ENCODE measurements at places on chromosomes 11 and 22.

DNA sequence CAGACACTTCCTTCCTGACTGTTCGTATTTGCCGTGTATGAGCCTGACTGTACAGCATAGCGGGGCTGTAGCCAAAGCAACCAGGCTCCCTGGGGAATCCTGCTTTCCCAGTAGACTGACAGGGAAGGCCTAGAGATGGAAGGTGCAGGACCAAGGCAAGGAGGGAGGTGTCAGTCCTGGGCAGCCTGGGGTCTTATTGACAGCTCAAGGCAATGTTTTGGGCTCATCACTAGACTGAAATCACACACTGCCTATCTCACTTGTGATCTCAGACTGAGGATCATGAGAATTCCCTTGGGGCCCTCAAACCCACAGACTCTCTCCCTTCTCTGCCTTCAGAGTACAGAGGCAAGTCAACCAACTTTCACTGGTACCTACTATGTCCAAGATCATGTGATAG, 346.8 kb upstream of the NARS2 start:
- DNase-seq, result no peak

DNA sequence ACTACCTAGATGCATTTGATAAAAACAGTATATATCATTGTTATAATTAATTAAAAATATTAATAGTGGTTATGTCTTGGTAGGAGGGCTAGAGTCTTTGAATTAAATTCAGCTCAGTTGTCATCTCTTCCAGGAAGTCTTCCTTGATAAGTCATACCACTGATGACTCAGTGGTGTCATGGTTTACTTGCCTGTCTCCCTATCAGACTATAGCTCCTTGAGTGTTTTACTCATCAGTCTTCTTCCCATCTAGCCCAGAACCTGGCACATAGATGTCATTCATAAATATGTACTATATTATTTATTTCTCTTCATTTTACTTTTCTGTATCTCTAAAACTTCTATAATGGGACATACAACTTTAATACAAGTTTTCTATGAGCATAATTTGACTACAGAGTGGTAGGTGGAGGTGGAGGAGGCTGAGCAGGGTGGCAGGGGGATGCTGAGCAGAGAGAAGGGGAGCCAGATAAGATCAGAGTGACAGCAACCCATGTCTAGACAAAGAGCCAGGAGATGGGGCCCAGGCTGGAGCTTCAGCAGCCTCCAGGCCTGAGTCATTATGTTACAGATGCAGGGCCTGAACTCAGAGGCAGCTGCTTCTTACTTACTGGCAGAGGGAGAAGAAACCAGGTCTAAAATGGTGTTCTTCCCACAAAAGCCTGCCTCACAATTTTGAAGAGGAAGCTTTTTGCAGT, 82.3 kb upstream of the PHOX2A start:
- peak; percentile 31 for DNase-seq

DNA sequence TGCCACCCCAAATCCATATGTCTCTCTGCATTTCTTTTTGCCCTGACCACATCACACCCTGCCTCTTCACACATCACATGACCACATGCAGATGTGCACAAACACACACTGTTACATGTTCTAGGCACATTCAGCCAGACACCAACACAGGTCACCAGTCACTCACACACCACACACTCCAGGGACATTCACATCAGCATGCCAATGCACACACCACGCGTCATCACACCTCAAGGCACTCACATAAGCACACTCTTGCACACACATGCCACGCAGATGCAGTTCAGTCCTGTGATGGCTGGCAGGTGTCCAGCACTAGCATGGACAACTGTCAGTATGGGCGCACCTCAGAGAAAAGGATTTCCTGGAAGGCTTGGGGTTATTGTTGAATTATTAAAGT, 77.0 kb upstream of the MYOD1 start:
- no peak for DNase-seq

DNA sequence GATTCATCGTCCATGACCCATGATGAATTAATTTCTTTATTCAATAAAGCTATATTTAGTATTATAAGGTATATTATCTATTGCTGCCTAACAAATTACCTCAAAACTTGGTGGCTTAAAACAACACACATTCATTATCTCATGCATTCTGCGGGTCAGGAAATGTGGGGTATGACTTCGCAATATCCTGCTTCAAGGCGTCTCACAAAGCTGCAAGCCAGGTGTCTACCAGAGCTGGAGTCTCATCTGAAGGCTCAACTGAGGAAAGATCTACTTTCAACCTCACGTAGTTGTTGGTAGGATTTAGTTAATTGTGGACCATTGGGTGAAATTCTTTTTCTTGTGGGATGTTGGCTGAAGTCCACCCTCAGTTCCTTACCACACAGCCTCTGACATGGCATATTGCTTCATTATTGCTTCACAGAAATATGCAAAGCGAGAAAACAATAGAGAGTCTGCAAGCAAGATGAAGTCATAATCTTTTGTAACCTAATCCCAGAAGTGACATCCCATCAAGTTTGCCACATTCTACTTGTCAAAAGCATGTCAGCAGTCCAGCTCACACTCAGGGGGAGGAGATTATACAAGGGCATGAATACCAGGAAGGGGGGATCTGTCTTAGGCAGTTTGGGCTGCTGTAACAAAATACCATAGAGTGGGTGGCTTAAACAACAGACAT, 45.1 kb downstream of the KREMEN1 start:
- no peak for DNase-seq

- no peak for DNase-seq
Observed at GRCh38 chr22:19150482-19151328, 613 bp upstream of the GSC2 start.

GRCh38 chr11:72688486-72688885, 14.3 kb upstream of the PDE2A start:
- no peak for DNase-seq

GRCh38 chr22:50304528-50305392, 2.7 kb downstream of the PLXNB2 start:
- no peak for DNase-seq

DNA sequence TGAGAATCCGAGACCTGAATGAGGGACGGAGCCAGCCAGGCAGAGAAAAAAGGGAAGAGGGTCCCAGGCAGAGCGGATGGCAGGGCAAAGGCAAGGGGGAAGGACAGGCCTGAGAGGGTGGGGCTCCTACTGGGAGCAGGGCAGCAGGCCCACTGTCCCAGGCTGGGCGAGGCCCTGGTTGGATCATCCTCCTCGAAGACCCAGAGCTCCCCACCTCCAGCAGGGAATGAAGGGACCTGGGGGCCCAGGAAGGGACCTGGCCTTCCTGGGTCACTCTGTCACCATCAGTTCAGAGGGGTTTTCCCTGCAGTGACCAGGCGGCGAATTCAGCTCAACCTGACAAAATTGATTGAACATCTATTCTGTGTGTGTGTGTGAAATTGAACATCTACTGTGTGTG, 4.0 kb downstream of the CD5 start:
- DNase-seq, result no peak

- DNase-seq, result peak; percentile 91
Observed at GRCh38 chr11:118791111-118791960, at the start of gene DDX6. Gene DDX6, minus strand, starts transcription at chr11:118791164. Its CDS starts 4,913 bp downstream, at chr11:118786251.

DNA sequence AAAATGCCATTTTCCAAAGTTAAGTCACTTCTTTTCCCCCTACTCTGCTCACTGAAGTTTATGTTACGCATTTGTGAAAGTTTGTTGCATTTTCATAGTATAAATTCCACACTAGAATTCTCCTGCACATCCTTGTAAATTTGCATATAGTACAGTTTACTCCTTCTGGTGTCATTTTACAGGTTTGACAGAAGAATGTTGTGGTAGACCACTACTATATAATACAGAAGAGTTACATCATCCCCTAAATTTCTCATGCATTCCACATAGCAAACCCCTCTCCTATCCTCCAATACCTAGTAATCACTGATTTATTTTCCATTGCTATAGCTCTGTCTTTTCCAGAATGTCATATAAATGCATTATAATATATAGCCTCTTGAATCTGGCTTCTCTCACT, 64.5 kb downstream of the CCDC73 start:
- no peak for DNase-seq

GRCh38 chr11:28838741-28839140, 730.6 kb downstream of the METTL15 start:
- no peak for DNase-seq

- no peak for DNase-seq
Observed at GRCh38 chr11:65591939-65592857, 3.4 kb downstream of the KCNK7 start.

DNA sequence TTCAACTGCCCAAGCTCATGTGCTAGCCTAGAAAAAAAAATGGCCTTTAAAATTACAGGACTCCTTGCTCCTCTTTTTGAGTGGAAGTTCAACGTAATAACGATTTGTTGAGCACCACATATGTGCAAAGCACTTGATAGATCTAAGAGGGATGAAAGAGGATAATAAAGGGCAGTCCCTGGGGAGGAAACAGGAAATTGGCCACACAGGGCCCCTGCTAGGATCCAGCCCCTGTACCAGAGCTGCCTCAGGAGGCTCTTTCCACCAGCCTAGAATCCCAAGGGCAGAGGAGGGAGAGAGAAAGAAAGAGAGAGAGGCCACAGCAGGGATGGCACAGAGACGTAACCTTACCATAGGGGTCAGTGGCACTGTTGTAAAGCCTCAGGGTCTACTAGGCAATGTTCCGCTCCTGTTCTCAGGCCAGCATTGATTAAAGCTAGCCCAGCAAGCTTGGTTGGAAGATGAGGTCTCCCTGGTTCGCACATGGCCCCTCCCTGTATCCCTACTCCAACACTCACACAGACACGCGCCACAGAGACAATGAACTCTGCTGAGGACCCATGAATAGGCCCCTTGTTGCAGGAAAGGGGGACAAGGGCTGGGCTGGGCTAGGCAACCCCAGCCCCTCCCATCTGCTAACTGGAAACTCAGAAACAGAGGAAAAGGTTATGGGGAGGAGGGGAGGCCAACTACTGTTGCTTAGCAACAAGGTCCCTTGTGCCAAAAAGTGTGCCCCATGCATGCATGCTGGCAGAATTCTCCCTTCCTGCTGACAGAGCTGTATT, at the start of gene TMPRSS5:
Gene TMPRSS5 (minus strand): TSS at position 438 of the 785 bp plus-strand sequence. CDS start 84 bp downstream, at position 354.
- no peak for DNase-seq
